ENCODE measurements at places on chromosomes 2 and 18.

GRCh38 chr2:113851640-113852039 is 38.2 kb upstream of the ACTR3 start:
- DNase-seq: no peak

DNA sequence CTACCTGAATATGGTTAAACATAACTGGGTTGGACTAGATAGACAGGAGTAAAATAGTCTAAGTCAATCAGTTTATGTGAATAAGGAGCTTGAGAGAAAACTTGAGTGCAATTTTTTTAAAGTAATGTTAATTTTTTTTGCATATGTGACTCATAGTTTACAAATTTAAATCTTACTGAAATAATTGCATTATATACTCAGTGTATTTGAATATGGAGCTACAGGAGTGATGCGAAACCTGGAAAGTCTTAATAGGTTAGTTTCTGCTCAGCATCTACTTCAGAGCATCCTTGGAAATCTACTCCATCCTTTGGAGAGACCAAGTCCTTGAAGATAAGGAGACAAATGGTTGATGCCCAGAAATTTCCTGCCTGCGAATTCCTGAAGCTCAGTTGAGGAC is 318.8 kb upstream of the NXPH2 start:
- DNase-seq: no peak

DNA sequence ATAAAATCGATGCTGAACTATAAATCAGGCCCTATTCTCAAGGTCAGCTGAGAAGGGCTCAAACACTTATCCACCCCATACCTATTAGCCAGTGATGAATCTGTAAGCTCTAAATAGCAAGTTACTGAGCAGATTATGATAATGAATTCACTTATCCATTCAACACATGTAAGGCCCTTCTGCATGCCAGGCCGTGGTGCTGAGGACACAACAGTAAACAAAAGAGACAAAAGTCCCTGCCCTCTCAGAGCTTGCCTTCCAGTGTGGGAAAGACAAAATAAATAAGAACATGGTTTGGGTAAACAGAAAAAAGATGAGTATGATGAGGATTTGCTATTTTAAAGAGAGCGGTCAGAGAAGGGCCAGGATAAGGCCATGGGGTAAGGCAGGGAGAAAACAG is 11.7 kb downstream of the TTC32 start:
- no peak for DNase-seq

DNA sequence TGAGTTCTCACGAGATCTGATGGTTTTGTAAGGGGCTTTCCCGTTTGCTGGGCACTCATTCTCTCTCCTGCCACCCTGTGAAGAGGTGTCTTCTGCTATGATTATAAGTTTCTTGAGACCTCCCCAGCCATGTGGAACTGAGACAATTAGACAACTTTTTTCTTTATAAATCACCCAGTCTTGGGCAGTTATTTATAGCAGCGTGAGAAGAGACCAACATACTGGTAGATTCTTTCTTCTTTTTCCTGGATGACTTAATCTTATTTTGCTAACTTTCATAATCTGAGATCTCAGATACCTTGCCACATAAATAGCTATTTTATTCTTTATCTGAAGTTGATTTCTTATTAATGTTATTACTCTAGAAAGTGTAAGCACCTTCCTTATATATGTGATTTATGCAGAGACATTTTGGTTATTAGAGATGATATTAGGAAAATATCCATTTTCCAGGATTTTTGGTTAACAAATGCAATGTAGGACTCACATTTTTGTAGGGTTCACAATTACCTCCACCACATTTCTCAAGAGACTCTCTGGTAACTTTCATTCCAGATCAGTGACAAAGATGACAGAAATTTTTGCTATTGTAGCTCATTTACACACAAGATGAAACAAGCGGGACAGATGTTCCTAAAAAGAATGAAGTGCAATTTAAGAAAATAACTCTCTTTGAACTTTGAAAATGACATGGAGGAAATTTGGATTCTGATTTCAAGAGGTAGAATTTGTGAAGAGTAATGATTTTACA is 97.9 kb upstream of the RND3 start:
- DNase-seq: no peak

Data from stimulated activated CD8-positive, alpha-beta memory T cell treated with anti-CD3 and anti-CD28 coated beads, Interleukin-2, amount 100 ng/mL, for 1 hour (primary cell).